NCI-H2081 (cell line): ENCODE measurements at places on chromosomes 12 and 14.
A peak's percentile ranks its signal among the peaks of the same experiment; 100 is the strongest.

- no peak for DNase-seq
Observed at GRCh38 chr12:49206389-49206788, 17.5 kb upstream of the TUBA1A start.

DNA sequence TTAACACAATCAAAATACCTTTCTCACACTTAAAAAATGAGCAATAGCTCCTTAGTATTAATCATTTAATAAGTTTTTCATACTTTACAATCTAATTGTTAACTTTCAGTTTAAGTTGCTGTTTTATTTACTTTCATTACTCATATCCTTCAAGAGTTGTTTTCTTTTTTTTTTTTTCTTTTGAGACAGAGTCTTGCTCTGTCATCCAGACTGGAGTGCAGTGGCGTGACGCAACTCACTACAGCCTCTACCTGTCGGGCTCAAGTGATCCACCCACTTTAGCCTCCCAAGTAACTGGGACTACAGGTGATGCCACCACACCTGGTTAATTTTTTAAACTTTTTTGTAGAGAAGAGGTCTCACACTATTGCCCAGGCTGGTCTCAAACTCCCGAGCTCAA lies 16.1 kb downstream of the ZBTB1 start:
- DNase-seq = no peak

DNA sequence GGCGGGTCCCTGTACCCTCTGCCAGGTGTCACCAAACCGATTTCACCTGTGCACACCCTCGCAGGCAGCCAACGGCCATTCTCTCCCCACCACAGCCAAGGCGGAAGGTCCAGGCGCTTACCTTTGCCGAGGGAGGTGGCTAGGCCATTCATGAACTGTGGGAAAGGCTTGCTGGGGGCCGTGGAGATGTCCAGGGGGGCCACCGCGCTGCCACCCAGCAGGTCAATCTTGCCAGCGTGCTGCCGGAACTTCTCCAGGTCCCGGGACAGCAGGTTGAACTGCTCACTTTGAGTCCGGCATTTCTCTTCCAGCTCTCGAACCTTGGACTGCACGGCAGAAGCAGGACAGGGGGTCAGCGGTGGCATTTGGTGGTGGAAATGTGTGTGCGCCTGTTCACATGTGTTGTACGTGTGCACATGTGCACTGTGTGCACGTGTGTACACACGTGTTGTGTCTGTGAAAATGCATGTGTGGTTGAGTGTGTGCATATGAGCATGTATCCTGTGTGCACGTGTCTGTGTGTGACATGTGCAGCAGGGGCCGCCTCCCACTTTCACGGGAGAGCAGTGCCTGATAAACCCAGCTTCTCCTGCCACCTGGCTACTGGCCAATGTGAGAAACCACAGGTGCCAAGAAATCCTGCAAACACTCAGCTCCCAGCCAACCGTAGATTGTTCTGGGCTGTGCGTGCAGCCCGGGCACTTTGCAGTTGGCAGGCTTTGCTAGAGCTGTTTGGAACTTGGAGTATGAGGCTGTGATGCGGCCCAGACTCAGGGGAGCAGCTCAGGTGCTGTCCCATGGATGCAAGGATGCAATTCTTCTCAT lies 118.9 kb downstream of the PIWIL1 start:
- DNase-seq = peak; percentile 77

DNA sequence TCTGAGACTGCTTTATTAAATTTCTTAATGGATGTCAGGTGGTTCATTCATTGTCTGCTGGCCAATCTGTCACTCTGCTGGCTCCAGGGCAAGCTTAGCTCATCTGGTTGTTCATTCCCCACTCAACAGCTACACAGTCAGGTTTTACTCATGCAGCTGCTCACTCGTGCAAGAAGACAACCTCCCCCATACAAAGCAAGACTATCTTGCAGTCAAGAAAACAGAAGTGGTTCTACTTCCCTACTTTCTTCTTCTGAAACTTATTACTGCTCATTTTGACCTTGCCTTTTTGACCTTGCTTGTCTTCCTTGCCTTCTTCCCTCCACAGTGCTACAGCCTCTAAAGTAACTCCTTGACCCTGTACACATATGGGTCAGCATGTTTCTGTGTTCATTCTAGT lies 277.9 kb downstream of the SSPN start:
- DNase-seq = no peak

GRCh38 chr12:106181401-106182114 lies 42.8 kb upstream of the NUAK1 start:
- DNase-seq = no peak

GRCh38 chr12:121218588-121219352 lies 8.8 kb downstream of the P2RX4 start:
- no peak for DNase-seq

- no peak for DNase-seq
Observed at GRCh38 chr12:78271546-78271945, 440.9 kb downstream of the NAV3 start.

GRCh38 chr12:122947352-122947792 lies 18.9 kb downstream of the ABCB9 start:
- no peak for DNase-seq
